Peyer's patch (tissue), 4 donors: ENCODE measurements at places on chromosomes 2 and 18. TPM values are rescaled to one million over a fixed set of nuclear protein-coding genes. Genes with fewer than 3 reads are reported as not detected.
A peak's percentile ranks its signal among the peaks of the same experiment; 100 is the strongest.

DNA sequence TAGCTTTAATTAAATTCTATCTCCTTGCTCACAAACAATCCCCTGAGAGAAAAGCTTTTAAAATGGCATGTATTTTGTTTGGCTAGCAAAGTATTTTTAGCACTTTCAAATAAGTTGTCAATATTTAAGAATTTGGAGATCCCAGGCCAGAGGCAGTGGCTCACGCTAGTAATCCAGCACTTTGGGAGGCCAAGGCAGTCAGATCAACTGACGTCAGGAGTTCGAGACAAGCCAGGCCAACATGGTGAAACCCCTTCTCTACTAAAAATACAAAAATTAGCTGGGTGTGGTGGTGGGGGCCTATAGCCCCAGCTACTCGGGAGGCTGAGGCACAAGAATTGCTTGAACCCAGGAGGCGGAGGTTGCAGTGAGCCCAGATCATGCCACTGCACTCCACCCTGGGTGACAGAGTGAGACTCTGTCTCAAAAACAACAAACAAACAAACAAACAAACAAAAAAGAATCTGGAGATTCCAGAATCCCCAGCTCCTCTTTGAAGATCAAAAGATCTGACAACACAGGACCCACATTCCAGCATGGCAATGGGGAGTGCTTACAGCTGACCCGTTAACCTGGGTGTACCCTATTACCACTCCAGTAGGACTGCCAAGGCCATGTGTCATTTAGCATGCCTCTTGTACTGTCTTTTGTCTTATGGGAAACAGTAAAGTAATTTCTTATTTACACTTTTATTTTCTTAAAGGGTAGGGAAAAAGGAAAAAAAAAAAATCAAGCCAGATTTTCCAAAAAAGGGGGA lies 21.9 kb downstream of the SLC40A1 start:
- H3K4me3 ChIP-seq, result no peak overlapping the region
- no peak for DNase-seq
- peaks cover 6% of the 10 kb centered on the region for H3K4me1 ChIP-seq
- no peak overlapping the region for H3K27ac ChIP-seq
- no peaks in the 10 kb centered on the region for H3K27me3 ChIP-seq

GRCh38 chr2:126801473-126801872 lies 97.2 kb upstream of the TEX51 start:
- H3K27me3 ChIP-seq, result no peaks in the 10 kb centered on the region
- no peak overlapping the region for H3K27ac ChIP-seq
- peak; percentile 5 for DNase-seq
- H3K36me3 ChIP-seq, result no peaks in the 10 kb centered on the region

- H3K4me3 ChIP-seq, result no peak overlapping the region
- H3K36me3 ChIP-seq, result no peaks in the 10 kb centered on the region
- no peak for DNase-seq
- no peaks in the 10 kb centered on the region for H3K27me3 ChIP-seq
These were observed 308.3 kb downstream of the MYCN start for GRCh38 chr2:16248571-16249105.

C2orf78 gene
- total RNA-seq, result not detected

POTEI gene
- total RNA-seq, result not detected
